ENCODE measurements at places on chromosomes 4 and X. TPM values are rescaled to one million over a fixed set of nuclear protein-coding genes. Genes with fewer than 3 reads are reported as not detected.

Gene CXCL5
- 0.32 TPM for total RNA-seq

DNA sequence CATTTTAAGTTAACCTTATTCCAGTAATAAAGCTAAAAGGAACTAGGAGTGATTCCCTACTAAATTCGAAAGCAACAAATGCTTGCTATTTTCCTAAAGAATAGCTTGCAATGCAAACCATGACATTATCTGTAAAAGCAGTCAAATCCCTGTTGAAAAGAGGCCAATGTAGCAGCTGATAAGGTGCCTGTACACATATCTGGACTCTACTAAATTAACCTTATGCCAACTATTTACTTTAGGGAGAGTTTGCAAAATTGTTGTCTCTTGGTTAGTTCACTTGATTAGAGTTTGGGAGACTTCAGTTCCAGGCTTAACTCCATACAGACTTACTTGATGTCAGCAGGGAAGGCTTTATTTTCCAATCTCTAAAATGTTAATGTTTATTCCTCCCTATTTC lies 6.0 kb downstream of the IL13RA2 start:
- no peak for DNase-seq

DNA sequence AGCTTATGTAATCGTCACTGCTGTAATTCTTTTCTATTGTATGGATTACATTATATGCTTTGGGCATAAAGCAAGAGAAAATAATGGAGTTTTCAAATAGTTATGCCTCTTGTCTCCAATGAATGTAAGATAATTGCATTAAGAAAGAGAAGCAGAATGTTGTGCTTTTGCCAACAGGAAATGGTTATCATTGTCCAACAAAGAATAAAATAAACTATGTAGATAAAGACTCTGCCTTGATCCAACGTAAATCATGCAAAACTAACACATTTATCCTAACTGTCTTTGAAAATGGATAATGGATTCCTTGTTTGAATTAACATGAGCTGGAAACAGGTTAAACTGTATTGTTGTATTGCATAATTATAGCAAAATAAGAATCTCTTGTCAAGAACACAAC lies 1709.0 kb downstream of the PCDH7 start:
- no peak for DNase-seq

- no peak for DNase-seq
Measured at GRCh38 chr4:139630991-139631390, 34.6 kb upstream of the MGST2 start.

- DNase-seq, result peak; percentile 90
Measured at GRCh38 chr4:157992038-157992705, 180.7 kb downstream of the GASK1B start.

DNA sequence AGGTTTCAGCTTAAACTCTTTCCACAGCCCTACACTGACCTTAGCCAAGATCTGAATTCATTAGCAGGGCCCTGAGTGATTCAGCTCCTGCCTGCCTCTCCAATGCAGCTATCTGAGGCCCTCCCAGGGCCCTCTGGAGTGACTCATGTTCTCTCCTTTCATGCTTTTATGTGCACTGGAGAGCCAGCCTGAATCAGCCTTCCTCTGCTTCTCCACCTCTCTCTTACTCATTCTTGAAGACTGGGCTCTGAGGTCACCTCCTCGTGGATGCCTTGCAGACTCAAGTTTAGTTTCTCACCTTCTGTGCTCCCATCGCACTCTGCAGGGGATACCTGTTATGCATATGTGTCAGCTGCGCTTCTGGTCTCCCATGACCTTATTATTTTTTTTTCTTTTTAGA lies 3.1 kb upstream of the OCIAD2 start:
- DNase-seq, result peak; percentile 88

DNA sequence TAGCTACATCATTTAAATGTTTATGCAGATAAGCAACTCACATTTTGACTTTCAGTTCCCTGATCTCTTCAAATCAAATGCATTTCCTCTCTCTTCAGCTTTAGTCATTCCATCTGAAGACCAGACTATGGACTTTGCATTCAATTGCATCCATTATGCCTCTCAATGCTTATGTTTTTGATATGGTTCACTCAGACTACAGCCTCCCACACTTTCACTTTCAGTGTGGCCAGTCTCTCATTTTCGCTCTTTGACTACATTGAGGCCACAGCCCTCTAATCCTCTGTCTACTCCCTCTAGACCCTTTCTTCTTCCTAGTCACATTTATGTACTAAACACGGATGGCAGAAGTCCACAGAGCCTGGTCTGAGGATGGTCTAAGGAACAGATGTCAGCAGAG lies 24.5 kb upstream of the VEGFC start:
- no peak for DNase-seq

GRCh38 chrX:129768586-129769466 lies 10.9 kb upstream of the SASH3 start:
- DNase-seq, result peak; percentile 44

DNA sequence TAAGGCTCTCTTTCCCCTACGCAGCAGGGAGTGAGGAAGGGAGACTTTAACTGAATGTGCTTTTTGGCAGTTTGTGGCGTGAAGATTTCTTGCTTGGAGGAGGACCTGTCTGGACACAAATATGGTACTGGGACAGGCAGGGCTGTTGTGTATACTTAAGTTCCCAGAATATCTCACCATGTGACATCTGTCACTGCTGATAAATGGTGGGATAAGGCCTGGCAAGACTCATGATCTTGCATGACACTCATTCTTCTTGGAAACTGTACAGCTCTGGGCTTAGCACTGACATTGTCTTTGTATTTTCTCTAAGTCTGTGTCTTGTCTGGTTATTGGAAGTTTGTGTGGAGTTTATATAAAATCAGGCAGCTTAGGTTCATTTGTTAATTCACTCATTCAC lies 93.1 kb downstream of the STK32B start:
- DNase-seq, result no peak
